NCI-H2029 treated with DMSO at 0.1 percent for 48 hours (cell line): ENCODE measurements at places on chromosomes 13 and 19.

GRCh38 chr19:18435178-18435841, 2.6 kb downstream of the ISYNA1 start:
- DNase-seq = no peak

DNA sequence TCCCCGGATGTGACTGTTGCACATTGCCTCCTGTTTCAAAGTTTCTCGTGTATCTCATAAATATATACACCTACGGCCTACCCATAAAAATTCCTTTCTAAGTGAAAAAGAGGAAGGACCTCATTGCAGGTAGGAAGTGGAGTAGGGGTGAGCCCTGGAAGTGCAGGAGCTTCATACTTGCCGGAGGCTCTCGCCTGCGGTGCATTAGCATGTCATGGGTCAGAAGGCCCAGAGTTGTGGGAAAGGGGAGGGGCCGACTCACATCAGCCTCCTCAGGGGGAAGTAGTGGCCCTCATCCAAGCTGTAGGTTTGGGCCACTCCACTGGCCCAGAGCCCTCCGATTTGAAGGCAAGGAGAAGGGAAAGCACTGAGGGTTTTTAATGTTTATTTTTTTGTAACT, 26.0 kb upstream of the IRS2 start:
- no peak for DNase-seq

GRCh38 chr13:59664586-59664985, 499.1 kb downstream of the DIAPH3 start:
- DNase-seq = no peak

- no peak for DNase-seq
Observed at GRCh38 chr19:1070931-1071791, 4.2 kb downstream of the ARHGAP45 start.

DNA sequence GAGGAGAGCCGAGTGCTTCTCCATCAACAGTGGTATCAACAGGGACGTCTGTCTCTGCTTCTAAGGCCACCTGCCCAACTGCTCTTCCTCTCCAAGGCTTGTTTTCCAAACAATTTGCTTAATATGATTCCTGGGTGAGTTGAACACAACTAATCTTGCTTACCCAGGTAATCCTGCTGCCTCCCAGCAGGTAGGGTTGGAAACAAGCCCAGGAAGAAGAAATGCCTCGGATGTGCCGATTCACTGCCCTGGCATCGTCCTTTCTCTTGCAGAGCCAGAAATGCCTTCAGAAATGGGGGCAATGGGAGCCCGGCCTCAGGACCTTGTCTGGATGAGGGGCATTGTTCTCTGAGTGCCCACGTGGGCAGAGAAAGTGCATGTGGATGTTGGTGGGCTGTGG, 51.9 kb upstream of the C1QTNF9B start:
- DNase-seq = no peak
